MCF 10A (cell line): ENCODE measurements at places on chromosomes 2 and 18. TPM values are rescaled to one million over a fixed set of nuclear protein-coding genes. Genes with fewer than 3 reads are reported as not detected.
A peak's percentile ranks its signal among the peaks of the same experiment; 100 is the strongest.

DNA sequence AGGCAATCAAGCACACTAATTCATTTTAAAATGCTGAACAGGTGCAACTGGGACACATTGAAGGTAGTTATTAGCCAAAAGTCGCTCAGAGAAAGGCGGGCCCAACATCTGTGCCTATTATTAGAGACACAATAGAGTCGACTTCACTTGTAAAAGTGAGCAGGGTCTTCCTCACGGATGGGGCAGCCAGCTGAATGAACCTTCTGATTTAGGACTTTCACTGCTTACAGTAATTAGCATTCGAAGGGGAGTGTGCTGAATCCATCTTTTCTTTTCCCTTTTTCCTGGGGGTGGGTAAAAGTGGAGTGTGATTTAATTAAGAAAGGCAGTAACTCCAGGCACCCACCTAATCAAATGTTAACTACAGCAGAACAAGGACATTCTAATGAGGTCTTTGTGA lies 677.7 kb downstream of the DCDC2C start:
- no peaks in the 10 kb centered on the region for H3K27me3 ChIP-seq
- no peak overlapping the region for H3K4me3 ChIP-seq
- no peak overlapping the region for H3K27ac ChIP-seq
- no peak for DNase-seq

DNA sequence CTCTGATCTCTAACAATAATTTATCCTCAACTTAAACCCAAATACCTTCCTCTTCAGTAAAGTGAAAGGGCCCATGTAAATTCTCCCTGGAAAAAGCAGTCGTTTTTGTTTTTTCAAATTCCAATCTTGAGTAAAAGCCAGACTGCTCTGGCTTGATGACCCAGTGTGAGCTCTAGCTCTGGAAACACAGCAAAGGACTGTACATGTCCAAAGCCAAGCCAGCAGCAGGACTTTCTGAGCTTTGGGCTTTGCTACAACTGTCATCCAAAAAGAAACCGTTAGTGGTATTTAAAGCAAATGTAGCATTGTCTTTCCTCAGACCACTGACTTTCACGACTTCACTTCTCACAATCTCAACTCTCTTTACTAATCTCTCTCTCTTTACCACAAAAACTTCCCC lies 25.4 kb downstream of the SH3YL1 start:
- H3K27me3 ChIP-seq, result no peaks in the 10 kb centered on the region
- no peaks in the 10 kb centered on the region for H3K4me1 ChIP-seq
- no peak overlapping the region for H3K4me3 ChIP-seq
- DNase-seq, result no peak
- H3K27ac ChIP-seq, result no peak overlapping the region

HOXD4 gene
- not detected in 2 replicates for total RNA-seq

- H3K27ac ChIP-seq, result no peak overlapping the region
- no peaks in the 10 kb centered on the region for H3K36me3 ChIP-seq
- no peaks in the 10 kb centered on the region for H3K27me3 ChIP-seq
- H3K4me1 ChIP-seq, result peaks cover 22% of the 10 kb centered on the region
- no peak for DNase-seq
These were observed 22.9 kb downstream of the WIPF1 start for GRCh38 chr2:174574657-174575056.

GRCh38 chr2:230828272-230828961 lies 36.3 kb upstream of the ITM2C start:
- H3K27me3 ChIP-seq, result peaks cover 16% of the 10 kb centered on the region
- no peak for DNase-seq
- H3K27ac ChIP-seq, result no peak overlapping the region
- H3K4me3 ChIP-seq, result no peak overlapping the region

DNA sequence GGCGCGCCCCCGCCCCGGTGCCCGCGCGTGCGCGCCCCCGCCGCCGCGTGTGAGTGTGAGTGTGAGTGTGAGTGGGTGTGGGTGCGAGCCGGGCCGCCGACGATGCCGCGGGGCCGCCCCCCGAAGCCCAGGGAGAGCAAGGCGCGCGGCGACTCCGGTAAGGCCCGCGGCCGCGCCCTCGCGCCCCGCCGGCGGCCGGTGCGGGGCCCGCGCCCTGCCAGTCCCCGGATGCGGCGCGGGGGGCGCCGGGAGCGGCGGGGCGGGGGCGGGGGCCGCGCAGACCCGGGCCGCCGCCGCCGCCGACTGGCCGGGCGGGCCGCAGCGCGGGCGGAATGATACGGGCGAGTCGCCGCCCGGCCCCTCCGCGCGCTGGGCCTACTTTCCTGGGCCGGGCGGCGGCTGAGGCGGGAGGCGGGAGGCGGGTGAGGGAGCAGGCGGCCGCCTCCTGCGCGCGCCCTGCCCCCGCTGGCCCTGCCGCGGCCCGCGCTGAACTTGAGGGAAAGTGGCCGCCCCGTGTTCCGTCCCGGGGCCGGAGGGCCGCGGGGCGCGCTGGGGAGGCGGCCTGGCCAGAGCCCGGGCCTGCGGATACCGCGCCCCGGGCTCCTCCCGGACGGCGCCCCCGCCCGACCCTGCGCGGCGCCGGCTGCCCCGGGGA lies at the start of gene ZNF236:
TSS of gene ZNF236 (plus strand) at position 52 of the 655 bp plus-strand sequence. CDS start at position 103, 51 bp downstream.
- H3K4me1 ChIP-seq, result peaks cover 17% of the 10 kb centered on the region
- peak; percentile 66 for DNase-seq
- no peaks in the 10 kb centered on the region for H3K27me3 ChIP-seq

DNA sequence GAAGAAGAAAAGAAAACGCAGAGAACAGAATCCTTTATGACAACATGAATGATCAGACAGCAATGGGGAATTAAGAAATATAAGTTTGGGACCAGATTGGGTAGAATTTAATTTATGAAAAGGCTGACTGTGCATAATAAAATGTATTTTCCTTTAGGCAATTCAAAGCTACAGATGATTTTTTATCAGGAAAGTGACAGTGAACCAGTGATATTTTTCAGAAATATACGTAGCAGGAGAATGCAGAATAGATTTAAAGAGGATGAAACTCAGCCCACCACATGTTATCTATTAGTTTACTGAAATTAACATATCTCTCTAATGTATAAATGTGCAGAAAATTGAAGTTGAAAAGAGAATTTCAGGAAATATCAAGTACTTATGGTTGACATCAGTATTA lies 110.0 kb downstream of the SCN2A start:
- no peak overlapping the region for H3K4me3 ChIP-seq
- H3K27me3 ChIP-seq, result peaks cover 51% of the 10 kb centered on the region
- no peak for DNase-seq
- no peaks in the 10 kb centered on the region for H3K4me1 ChIP-seq

ATOH8 gene
- total RNA-seq, result 0.72 and 1.2 TPM in 2 replicates

- H3K4me1 ChIP-seq, result no peaks in the 10 kb centered on the region
- DNase-seq, result no peak
- H3K27me3 ChIP-seq, result no peaks in the 10 kb centered on the region
- no peaks in the 10 kb centered on the region for H3K36me3 ChIP-seq
These were observed 88.5 kb downstream of the VAPA start for GRCh38 chr18:10002280-10002679.

DUSP19 gene
- 0.84 and 1.0 TPM in 2 replicates for total RNA-seq

SYT4 gene
- total RNA-seq, result not detected in 2 replicates

RBKS gene
- total RNA-seq, result 9.2 and 9.9 TPM in 2 replicates

DNA sequence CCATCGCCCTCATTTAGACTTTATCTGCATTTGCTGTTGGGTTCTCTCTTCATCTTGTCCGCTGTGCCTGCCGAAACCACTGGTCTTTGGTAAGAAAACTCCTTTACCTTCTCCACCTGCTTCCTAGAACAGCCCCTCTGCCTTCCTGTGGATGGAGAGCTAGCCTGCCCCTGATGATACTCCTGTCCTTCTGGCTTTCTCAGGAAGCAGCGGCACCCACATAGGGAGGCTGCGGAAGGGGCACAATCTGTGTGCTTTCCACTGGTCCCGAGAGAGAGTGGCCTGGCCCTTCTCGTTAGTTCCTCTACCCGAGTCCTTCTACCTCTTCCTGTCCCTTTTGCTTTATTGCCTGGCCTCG lies 80.3 kb upstream of the RBM44 start:
- peaks cover 5% of the 10 kb centered on the region for H3K4me1 ChIP-seq
- H3K4me3 ChIP-seq, result no peak overlapping the region
- peak overlapping the region; percentile 57 for H3K27ac ChIP-seq
- peaks cover 43% of the 10 kb centered on the region for H3K36me3 ChIP-seq
- H3K27me3 ChIP-seq, result no peaks in the 10 kb centered on the region

GRCh38 chr2:102366406-102367112 lies 11.0 kb downstream of the IL18R1 start:
- no peaks in the 10 kb centered on the region for H3K27me3 ChIP-seq
- peaks cover 6% of the 10 kb centered on the region for H3K36me3 ChIP-seq
- H3K4me3 ChIP-seq, result no peak overlapping the region
- DNase-seq, result no peak
- no peak overlapping the region for H3K27ac ChIP-seq

DNA sequence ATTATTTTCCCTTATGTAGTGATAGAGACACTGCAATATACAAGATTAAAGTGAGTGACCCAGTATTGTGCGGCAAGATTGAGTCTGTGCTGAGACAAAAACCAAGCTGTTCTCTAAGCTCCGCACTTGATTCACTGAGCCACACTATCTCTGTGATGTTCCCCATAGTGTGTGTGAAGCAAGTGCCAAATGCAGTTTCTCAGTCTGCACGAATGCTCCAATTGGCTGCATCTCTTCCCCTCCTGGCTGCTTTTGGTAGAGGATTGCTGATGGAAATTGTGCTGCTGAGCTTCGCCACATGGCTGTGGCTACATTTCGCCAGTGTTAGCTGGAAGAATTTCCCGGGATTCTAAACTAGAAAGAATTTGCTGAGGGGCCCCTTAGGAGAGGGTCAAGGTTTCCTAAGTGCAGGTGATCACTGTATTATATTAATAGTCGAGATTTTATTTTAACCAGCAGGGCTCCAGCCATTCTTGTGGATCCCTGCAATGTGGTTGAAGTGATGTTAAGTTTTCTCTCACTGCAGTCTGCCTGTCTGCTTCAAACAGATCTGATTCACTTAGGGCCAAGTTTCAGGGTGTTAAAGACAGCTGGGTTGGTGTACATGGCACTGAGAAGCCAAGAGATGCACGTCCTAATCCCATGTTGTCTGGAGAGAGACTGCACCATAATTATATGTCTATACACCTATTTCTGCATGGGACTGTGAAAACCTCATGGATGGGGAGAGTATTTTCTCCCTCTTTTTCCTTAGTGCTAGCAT lies 317.2 kb downstream of the DCC start:
- no peak for DNase-seq
- no peaks in the 10 kb centered on the region for H3K36me3 ChIP-seq
- no peak overlapping the region for H3K4me3 ChIP-seq
- no peaks in the 10 kb centered on the region for H3K27me3 ChIP-seq

DNA sequence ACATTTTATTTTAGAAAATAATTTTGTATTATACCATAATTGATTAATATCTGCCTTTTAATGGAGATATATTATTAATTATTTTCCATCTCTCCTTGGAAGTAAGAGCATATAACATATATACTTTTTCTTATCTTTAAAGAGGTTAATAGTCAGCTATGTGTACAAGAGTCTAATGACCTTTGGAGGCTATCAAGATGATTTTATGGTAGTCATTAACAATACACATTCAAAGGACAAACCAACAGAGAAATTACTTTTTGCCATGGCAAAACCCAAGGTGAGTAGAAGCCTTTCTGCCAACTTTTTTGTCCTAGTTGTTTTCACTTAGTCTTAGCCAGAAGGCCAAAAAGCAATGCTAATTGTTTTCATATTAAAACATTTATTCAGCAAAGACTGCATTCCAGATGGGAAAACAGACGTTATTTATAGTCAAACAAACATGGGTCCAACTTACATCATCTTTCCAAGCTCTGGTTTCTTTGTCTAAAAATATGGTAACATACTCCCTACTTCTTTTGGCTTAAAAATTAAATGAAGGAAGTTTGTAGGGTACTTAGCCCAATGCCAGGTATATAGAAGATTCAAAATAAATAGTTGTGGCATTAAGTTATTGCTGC lies 9.6 kb upstream of the DYNC2LI1 start:
- H3K4me3 ChIP-seq, result no peak overlapping the region
- no peak overlapping the region for H3K27ac ChIP-seq
- no peaks in the 10 kb centered on the region for H3K27me3 ChIP-seq
- peaks cover 7% of the 10 kb centered on the region for H3K4me1 ChIP-seq
- H3K36me3 ChIP-seq, result no peaks in the 10 kb centered on the region
